Omental fat pad (tissue), 4 donors: ENCODE measurements at places on chromosomes 12 and 14. TPM values are rescaled to one million over a fixed set of nuclear protein-coding genes. Genes with fewer than 3 reads are reported as not detected.

The BLTP3B gene
- 29.5 TPM for total RNA-seq

The FOXA1 gene
- total RNA-seq = not detected

The DCN gene
- total RNA-seq = 753 TPM

The TMTC3 gene
- total RNA-seq = 19.9 TPM

The STAC3 gene
- 2.0 TPM for total RNA-seq

The SPX gene
- total RNA-seq = 1.7 TPM

The REM2 gene
- total RNA-seq = 0.24 TPM

The SSTR1 gene
- 0.19 TPM for total RNA-seq

The ACVRL1 gene
- total RNA-seq = 69.3 TPM

The FKBP11 gene
- 14.7 TPM for total RNA-seq
